Small intestine (tissue), 16 donors: ENCODE measurements at places on chromosomes 16 and 17. TPM values are rescaled to one million over a fixed set of nuclear protein-coding genes. Genes with fewer than 3 reads are reported as not detected.

The KRTAP16-1 gene
- not detected for polyA plus RNA-seq

DNA sequence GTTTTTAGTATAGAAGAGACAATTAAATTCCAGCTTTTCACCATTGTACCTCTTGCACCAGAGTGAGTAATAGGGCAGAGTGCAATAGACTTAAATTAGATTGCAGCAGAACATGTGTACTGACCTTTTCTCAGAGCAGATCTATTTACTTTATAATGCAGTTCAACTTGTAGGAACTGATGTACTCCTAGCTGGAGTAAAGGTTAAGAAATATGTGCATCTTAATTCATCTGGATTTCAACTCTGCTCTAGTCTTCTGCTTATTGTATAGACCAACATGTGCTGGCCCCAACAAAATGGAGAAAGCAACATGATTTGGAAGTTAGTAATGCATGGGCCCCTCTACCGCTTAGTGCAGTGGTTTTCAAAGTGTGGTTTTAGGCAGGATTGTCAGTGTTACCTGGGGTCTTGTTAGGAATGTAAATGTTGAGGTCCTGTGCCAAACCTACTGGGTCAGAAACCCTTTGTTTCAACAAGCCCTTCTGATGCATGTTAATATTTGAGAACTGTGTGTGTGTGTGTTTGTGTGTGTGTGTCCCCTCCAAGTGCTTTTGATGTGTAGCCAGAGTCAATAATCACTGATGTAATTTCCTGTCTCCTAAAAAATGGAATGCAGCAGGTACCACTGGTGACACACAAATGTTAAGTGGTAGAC is 138.6 kb downstream of the TOX3 start:
- peak; percentile 89 for DNase-seq

GRCh38 chr16:53176434-53176833 is 121.6 kb downstream of the CHD9 start:
- DNase-seq: no peak

GRCh38 chr16:11586378-11586855 is 302 bp downstream of the LITAF start:
- DNase-seq: no peak

- peak; percentile 61 for DNase-seq
These were observed 2.2 kb downstream of the SLC12A3 start for GRCh38 chr16:56866955-56867830.
